ENCODE measurements at places on chromosomes 6 and 20.
A peak's percentile ranks its signal among the peaks of the same experiment; 100 is the strongest.

GRCh38 chr6:11439876-11440275 is 97.7 kb upstream of the TMEM170B start:
- DNase-seq, result no peak

DNA sequence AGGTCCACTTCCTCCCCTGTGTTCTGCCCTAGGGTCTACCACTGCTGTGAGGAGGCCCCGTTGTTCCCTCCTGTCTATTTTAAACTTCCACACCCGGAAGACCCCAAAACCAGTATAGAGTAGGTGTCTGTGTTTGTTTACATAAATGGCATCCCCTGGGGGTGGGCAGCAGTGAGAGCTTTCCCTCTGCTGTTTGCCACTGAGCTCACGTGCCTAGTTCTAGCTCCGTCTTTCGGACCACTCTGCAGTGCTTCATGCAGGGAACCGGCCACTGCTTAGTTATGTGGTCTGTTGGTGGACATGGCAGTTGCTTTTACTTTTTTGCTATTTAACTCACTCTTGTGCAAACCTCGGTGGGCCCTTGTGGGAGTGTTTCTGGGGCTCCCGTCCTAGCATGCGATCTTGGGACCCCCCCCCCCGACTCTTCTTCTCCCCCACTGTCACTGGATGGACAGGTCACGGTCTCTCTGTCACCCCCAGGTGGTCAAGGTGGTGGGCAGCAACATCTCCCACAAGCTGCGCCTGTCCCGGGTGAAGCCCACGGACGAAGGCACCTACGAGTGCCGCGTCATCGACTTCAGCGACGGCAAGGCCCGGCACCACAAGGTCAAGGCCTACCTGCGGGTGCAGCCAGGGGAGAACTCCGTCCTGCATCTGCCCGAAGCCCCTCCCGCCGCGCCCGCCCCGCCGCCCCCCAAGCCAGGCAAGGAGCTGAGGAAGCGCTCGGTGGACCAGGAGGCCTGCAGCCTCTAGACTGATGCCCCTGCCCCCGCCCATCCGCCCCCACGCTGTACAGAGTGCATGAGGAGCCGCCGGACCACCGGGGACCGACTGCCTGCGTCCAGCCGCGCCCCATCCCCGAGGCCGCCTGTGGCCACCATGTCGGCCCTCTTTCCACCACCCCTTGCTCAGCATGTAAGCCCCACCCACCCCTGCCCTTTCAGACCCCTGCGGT is 40.9 kb downstream of the VSTM2L start:
- no peak for DNase-seq

- DNase-seq, result no peak
Measured at GRCh38 chr6:126540161-126540560, 200.2 kb downstream of the CENPW start.

DNA sequence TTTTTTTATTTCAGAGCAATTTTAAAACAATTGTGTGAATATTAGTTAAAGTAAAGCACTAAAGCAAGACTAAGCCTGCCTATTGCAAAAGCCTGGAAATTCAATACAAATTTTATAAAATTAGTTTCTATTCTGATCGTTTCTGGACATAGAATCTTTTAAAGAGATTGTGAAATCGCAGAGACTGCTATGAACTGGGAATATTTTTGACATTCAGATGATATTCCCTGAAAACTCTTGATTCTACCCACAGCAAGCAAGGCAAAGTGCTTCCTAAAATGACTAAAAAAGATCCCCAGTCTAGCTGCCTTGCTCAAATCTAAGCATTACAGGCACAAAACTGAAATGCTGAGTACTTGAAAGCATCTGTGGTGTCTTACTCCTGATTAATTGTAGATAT is 187.6 kb upstream of the CEP162 start:
- DNase-seq, result no peak

- DNase-seq, result peak; percentile 69
Measured at GRCh38 chr6:25366903-25367545, 87.8 kb downstream of the CARMIL1 start.

DNA sequence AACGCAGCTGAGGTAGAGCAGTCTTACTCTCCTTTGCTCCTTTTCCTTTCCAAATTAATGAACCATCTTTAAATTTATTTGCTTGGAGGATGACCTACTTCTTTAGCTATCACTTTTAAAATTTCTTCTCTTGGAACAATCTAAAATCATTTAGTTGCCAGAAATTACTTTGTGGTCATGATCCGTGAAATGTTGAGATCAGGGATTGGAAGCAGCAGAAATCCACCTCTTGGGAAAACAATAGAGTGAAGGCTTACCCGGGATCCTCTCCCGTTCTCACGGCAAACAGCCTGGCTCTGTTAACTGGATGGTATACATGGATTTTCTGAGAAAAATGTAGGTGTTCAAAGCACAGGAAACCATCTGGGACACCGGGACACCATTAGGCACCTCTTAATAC is 7.7 kb downstream of the AKAP12 start:
- no peak for DNase-seq

GRCh38 chr20:63890201-63890576 is 4.7 kb upstream of the DNAJC5 start:
- DNase-seq, result peak; percentile 66

GRCh38 chr6:36314221-36315014 is 22.3 kb downstream of the BNIP5 start:
- peak; percentile 96 for DNase-seq

DNA sequence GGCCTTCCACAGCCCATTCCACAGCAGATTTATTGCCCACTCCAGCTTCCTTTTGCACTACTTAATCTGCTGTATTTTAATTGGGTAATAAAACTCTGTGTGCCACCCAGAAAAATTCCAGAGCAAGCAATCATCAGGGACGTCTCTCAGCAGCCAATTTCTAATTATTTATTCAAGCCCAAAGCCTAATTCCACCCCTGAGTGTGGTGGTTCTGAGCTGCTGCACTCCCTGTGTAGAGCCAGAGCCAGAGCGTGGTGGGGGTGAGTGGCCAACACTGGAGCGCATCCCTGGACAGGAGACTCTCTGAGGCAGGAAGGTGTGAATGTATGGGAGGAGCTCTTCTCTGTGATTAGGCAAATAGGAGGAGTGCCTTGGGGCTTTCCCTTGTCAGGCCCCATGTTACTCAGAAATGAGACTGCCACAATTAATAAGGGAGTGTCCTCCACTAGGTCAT is 66.1 kb downstream of the CD24 start:
- DNase-seq, result peak; percentile 95

- DNase-seq, result no peak
Measured at GRCh38 chr6:158626360-158627167, 18.0 kb downstream of the DYNLT1 start.

GRCh38 chr6:15255481-15255880 is 9.6 kb downstream of the JARID2 start:
- no peak for DNase-seq

GRCh38 chr6:121539439-121539838 is 104.0 kb downstream of the GJA1 start:
- peak; percentile 32 for DNase-seq

- no peak for DNase-seq
Measured at GRCh38 chr20:42134265-42135098, 516.3 kb upstream of the CHD6 start.

DNA sequence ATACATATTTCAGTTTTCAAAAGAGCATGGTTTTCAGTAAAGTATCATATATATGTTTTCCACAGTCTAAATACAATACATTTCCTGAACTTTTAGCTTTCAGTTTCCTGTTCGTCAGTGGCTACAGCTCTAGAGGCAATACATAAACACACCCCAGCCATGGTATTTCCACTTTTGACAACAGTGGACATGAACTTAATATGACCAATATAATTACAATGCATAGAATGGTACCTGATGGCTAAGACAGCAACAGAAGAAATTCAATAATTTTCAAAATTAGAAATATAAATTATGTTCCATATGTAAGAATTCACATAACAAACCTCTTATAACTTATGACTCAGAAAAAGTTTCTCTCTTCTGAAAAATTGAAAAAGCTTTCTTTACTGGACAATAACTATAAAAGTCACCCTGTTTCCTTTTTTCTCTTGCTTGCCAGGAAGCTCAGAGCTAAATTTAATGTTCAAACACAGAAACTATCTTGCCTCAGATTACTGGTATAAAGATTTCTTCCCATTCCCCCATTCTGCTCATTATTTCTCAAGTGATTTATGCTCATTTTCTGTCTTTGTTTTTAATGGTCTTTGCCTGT is 19.2 kb downstream of the FKBP5 start:
- no peak for DNase-seq

DNA sequence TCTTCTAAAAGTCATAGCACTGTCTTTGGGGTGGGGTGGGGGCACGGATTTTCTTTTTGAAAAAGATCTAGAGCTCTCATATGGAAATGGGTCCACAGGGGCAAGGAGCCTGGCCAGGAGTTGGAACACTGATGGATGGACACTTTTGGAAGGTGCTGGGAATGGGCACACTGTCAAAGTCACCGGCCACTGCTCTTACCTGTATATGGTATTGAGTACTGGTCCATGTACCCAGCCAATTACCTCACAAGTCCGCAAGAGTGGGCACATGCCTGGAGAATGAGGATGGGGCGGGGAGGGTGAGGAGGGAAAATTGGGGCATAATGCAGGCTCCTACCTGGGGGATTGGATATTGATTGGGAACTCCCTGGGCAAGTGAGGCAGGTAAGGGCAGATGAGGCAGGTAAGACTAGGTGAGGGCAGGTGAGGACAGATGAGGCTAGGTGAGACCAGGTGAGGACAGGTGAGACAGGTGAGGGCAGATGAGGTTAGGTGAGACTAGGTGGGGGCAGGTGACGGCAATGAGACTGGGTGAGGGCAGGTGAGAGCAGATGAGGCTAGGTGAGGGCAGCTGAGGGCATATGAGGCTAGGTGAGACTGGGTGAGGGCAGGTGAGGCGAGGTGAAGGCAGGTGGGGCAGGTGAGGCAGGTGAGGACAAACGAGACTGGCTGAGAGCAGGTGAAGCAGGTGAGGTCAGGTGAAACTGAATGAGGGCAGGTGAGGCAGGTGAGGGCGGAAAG is 167.9 kb downstream of the NRN1 start:
- DNase-seq, result no peak

- DNase-seq, result peak; percentile 7
Measured at GRCh38 chr6:163826629-163827028, 412.1 kb downstream of the QKI start.

GRCh38 chr6:161412795-161413194 is 138.9 kb upstream of the AGPAT4 start:
- DNase-seq, result no peak

- no peak for DNase-seq
Measured at GRCh38 chr6:109236115-109237076, 141.1 kb downstream of the CEP57L1 start.

DNA sequence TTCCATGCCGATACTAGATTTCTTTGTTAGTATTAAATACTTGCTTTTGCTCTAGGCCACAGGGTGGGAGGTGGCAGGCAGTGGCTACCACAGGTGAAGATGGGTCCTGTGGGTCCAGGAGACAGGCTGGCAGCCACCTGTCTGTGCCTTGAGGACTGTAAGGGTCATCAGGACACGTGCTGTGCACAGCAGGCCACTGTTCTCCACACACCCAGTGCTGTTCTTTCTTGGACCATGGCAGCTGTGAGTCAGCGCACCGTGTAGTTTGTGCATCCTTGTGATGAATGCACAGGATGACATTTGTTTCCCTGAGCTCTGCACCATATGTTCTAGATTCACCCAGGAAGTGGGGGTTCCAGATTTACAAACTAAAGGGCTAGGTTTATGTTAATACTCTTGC is 317.0 kb downstream of the ZFAND3 start:
- no peak for DNase-seq

- no peak for DNase-seq
Measured at GRCh38 chr6:113750151-113750855, 106.8 kb upstream of the MARCKS start.

- no peak for DNase-seq
Measured at GRCh38 chr6:11275598-11275997, 43.1 kb upstream of the NEDD9 start.

- DNase-seq, result no peak
Measured at GRCh38 chr20:62949962-62950361, 2.5 kb upstream of the SLC17A9 start.

DNA sequence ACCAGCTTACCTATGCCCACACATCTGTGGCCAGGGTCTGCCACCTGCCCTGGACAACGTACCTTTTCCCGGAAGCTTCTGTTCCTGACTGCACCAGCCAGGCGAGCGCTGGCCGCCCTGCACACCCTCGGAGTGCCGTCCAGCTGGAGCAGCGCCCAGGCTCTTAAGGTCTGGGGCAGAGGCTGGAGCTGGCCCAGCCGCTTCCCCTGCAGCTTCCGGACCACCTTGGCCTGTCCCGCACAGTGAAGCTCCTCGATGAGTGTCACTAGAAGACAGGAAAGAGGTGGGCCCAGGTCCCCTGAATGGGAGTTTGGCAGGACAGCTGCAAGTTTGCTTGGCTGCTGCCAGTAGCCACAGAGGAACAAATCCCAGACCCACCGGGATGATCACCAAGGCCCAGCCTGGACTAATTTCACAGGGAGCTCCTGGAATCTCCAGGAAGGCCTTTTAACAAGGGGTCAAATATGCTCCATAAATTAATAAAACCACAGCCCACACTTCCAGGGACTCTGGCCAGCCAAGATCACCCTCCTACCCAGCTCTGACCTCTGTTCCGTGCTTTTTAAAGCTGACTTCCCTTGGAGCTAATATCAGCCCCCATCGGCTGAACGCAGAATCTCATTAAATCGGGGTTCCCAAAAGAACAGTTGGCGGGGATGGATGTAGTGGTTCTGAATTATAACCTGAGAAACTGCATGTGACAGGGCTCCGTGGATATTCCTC is 82.3 kb downstream of the PTPN1 start:
- no peak for DNase-seq

DNA sequence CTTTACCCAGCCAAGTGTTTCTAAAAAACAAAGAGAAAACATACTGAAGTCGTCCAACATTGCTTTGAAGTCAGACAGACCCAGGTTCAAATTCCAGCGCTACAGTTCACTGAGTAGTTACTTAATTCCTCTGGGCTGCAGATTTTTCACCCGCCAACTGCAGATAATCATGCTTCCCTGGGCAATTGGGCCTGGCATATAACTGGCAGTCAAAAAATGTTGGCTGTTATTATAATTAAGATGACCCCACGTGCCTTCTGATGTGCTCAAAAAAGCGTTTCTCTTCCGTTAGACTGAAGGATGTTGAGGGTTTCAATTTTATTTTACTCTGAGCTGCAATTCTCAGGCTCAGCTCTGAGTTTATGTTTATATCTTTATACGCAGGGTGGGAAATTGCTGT is 156.1 kb upstream of the CITED2 start:
- DNase-seq, result no peak

- DNase-seq, result no peak
Measured at GRCh38 chr20:63662813-63663189, 4.7 kb downstream of the RTEL1 start.

- DNase-seq, result no peak
Measured at GRCh38 chr20:21513181-21513663, 642 bp downstream of the NKX2-2 start.

DNA sequence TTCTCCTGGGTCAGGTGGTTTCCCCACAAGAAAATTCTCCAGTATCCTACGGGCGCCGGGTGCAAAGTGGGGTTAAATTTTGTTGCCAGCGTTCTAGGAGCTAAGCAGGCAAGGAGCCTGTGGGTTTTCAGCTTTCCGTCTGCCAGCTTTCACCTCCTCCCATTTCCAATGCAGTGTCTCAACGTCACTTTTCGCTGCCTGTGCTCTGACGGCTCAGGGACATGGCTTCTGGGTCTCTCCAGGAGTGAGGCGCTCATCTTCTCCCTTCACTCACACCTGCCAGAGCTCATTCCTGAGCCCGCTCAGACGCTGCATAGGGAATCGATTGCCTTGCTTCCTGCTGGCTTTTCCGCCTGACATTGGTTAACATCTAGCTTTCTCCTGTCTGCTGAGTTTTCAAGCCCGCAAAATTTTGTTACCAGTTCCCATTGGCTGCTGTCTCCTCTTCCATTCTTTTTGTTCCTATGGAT is 7.3 kb upstream of the NAA20 start:
- DNase-seq, result no peak
